ENCODE measurements at places on chromosomes 7 and 10.

DNA sequence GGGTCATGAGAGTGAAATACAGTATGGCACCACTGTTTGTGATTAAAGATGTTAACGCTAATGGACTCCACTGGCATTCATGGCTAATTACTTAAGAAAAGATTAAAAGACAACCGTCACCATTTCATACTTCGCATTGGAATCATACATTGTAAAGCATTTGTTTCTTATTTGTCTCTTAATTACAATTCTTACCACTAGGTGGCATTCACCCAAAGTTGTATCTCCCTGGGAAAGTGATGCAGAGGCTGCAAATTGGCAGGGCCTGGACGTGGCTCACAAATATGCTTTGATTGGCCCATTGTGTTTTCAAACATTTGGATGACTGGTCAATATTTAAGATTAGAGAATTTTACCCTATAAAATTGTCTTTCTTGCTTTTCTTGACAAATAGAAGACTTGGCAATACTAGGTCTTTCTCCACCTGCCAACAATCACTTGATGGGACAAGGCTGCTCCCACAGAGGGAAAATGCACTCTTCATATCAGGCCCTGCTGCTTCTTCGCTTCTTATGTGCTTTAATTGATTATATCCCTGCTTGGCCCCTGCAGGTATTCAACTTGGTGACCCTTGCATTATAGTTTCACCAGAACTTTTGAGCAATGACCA, 72.1 kb upstream of the STARD3NL start:
- no peak for DNase-seq

DNA sequence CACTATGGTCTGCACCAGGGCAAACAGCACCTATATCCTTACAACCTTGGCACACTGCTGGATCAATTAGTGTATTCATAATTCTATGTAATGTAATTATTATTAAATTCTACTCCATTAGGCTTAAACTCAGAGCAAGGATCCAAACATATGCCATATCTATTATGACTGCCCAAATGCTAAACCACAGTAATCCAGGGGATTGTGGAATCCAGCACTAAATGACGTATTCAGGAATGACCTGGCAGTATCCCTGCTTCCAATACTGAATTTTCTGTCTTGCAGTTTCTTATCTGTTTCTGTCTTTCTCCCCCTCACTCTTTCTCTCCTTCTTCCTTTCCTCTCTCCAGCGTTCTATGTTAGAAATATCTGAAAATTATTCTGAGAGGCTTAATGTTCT, 16.5 kb upstream of the UBE2D1 start:
- no peak for DNase-seq

GRCh38 chr10:1774796-1775195, 37.5 kb upstream of the ADARB2 start:
- DNase-seq: no peak

GRCh38 chr7:101466871-101467270, 104.2 kb downstream of the COL26A1 start:
- DNase-seq: no peak

GRCh38 chr10:77360835-77361234, 276.8 kb downstream of the KCNMA1 start:
- DNase-seq: no peak

Measured in right renal cortex interstitium (tissue), 3 donors.